Coronary artery (tissue), 2 donors: ENCODE measurements at places on chromosomes 16 and 17.

DNA sequence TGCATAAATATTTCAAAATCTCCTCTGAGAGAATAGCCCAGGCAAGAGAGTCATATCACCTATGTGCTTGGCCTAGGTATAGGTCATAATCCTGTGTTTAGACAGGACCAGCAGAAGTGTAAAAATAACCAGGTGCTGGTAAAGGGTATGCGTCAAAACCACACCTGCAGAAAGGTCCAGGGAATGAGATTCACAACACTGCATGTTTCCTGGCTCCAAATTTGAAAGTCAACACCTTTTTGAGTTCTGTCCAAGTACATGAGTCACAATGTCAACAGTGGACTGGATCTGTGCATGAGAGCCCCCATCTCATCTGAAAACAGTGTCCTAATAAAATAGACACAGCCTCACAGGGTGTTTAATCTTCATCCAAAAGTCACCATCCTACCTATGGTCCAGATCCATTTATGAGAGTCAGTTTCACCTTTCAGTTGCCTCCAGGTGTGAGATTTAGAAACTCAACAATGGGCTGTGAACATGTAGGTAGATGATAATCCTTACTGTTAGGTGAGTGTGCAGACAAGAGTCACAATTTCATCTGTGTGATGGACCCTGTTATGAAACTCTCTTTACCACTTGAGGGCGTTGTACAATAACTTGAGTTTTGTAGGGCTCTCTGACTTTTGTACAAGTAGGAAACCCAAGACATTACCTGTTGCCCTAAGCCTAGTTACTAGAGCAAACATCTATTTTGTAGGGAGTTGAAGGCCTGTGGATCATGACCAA lies 2100.7 kb downstream of the TP53TG3F start:
- no peak for DNase-seq

GRCh38 chr17:58371300-58371950 lies 19.4 kb upstream of the SUPT4H1 start:
- no peak for DNase-seq

GRCh38 chr17:30975042-30975820 lies 4.4 kb downstream of the RNF135 start:
- DNase-seq: no peak

GRCh38 chr16:81616321-81617020 lies 162.6 kb upstream of the PLCG2 start:
- DNase-seq: no peak

DNA sequence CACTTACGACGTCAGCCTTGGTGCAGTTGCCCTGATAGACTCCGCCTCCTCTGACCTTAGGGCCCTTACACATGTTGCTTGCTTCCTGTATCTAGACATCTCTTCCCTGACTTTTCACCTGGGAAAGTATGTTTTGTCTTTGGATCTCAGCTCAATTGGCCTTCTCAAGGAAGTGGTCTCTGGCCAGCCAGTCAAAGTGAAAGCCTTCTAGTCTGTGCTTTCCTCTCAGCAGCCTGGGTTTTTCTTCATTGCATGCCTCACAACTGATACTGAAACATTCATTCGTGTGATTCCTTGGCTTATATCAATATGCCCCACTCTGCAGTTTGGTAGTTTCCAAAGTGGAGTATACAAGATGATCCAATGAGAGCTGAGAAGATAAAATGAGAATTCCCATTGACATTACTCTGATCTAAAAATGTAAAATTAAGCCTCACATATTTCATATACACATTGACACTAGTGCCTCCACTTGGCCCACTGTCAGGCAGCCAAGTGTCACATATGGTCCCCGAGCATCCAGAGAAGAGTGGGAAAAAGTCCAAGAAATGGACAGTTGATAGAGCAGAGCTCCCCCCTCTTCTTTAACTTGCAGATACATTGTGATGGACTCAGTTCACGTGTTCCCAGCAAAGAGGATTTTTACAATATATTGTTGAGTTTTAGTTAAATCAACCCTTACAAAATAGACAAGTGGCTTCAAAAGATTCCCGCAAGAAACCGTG lies 371.2 kb upstream of the ASIC2 start:
- no peak for DNase-seq

DNA sequence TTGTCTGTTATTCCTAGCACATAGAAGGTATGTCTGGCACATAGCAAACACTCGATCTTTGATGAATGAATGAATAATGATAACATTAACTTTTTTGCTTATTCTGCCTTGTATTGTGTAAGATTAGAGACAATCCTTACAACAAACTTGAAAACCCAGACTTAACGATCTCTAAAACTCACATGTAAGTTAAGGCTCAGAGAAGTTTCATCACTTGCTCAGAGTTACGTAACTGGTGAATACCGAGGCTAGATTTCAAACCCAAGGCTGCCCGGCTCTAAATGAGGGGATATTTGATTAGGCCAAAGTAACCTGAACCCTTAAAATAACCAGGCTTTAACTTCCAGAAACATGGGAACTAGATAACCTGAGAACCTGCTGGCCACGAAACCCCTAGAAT lies 22.3 kb downstream of the CAPNS2 start:
- DNase-seq: no peak

DNA sequence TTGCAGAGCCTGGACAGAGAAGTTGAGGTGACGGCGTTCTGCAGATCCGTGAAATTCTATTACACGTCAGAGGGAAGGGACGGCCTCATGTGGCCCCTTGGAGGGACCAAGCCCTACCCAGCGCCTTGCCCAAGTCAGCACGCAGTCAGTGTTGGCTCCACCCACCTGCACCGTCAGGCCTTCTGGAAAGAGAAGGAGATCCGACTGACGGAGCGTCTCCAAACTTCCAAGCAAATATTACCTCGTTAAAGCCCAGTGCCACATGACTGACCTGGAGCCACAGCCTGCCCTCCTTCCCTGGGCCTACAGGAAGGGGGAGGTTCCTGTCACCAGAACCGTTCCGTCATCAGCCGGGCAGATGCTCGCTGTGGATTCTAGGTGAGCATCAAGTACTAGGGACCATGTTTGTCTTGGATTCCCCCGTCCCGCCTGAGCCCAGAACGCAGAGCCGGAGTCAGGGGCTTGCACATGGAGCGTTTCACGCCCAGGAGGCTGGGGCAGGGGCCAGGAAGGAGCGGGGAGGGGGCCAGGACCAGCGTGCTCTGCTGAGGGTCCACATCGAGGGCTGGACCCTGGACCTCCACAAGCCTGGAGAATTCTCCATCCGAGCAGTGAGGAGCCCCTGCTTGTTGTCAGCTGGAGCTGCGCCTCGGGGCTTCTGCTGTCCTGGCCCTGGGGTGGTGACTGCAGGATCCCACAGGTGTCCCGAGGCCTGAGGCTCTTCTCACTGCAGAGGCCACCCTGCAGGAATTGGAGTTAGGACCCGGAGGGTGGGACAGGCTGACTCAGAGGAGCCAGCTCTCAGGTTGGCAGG lies 22.6 kb upstream of the METRNL start:
- peak; percentile 76 for DNase-seq

GRCh38 chr17:48247603-48248002 lies 140.0 kb downstream of the SNX11 start:
- no peak for DNase-seq
